NCI-H1694 (cell line): ENCODE measurements at places on chromosomes 6 and 20.

- DNase-seq: no peak
Measured at GRCh38 chr20:64212755-64213154, 42.8 kb upstream of the PCMTD2 start.

DNA sequence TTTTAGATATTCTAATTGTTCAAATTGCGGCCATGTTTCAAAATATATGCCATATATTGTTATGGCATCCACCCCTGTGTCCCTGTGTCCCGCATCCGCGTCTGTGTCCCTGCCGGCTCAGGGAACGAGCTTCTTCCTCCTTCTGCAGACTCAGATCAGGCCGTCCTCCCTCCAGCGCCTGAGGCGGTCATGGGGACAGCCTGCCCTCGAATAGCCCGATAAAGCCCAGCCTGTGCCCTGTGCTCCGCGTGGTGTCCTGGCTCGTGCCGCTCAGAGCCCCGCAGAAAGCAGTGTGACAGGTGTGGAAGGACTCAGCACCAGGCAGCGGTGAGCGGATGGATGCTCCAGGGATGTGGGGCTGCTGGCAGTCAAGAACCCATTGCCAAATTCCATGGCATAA lies 663.4 kb upstream of the DEFB115 start:
- no peak for DNase-seq

DNA sequence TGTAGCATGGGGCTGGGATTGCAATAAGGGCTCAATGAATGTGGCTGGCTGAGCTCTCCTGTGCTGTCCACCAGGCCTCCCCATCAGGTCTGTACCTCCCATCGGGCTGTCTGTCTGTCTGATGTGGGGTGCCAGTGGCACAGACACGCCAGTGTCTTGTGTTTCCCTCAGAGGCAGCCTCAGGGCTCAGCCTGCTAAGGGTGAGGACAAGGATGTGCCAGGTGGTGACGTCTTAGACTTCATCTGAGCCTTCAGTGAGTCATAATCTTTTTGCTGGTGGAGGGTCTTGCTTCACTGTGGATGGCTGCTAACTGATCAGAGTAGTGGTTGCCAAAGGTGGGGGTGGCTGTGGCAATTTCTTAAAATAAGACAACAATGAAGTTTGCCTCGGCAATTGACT lies 194.7 kb downstream of the NRN1 start:
- no peak for DNase-seq

- no peak for DNase-seq
Measured at GRCh38 chr20:40763646-40764295, 74.7 kb upstream of the MAFB start.

DNA sequence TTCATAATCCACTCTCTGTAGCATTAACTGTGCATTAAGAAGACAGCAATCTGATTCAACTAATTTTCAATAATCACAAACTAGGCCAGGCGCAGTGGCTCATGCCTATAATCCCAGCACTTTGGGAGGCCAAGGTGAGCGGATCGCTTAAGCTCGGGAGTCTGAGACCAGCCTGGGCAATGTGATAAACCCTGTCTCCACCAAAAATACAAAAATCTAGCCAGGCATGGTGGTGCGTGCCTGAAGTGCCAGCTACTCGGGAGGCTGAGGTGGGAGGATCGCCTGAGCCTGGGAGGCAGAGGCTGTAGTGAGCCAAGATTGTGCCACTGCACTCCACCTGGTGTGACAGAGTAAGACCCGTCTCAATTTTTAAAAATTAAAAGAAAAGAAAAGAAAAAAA lies 29.5 kb downstream of the SERPINB9 start:
- no peak for DNase-seq

DNA sequence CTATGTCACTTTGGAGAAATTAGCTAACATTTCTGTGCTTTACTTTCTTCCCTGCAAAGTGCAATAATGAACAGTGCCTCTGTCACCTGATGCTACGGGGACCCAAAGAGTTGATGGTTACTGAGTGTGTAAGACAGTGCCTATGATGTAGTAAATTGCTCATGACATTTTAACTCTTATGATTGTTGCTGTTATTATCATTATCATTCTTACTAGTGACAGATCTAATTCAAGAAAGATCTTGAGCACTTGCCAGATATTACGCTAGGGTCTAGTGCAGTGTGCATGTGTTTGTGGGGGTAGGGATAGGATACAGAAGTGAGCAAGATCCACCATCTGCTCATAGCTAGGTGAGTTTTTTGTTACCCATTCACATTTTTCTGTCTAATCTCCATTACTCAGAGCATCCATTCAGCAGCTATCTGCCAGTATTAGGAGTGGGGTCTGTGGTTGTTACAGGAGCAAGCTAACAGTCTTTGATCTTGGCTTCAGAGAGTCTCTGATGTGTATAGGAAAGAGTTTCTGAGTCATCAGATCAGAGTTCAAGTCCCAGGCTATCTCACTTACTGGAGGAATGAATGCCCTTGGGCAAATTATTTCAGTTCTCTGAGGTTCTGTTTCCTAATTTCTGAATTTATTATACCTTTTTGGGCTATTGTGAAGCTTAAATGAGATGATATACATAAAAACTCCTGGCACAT lies 33.1 kb upstream of the DAAM2 start:
- no peak for DNase-seq

GRCh38 chr6:45310118-45310788 lies 17.9 kb upstream of the RUNX2 start:
- DNase-seq: no peak

DNA sequence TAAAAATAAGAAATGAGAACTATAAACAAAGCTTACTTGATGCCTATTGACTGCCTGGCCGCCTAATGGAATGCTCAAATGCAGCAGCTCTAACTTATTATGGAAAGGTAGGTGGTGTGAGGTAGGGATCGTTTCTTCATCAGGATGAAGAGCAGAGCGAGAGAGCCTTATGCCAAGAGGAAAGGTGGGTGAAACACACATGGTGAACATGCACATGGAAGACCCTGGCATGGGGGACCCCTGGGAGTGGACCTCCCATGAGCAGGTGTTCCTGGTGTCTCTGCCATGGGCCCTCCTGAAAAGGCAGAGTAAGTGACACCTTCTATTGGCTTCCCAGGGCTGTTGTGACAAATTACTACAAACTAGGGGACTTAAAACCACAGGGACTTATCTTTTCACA lies 130.1 kb downstream of the CDH4 start:
- DNase-seq: no peak

GRCh38 chr6:110720066-110720465 lies 95.2 kb downstream of the CDK19 start:
- DNase-seq: no peak

GRCh38 chr6:150269857-150270223 lies 99.0 kb upstream of the IYD start:
- no peak for DNase-seq

- DNase-seq: no peak
Measured at GRCh38 chr6:94254689-94255088, 835.3 kb upstream of the EPHA7 start.

GRCh38 chr20:49701241-49701790 lies 12.4 kb downstream of the B4GALT5 start:
- peak; percentile 63 for DNase-seq

DNA sequence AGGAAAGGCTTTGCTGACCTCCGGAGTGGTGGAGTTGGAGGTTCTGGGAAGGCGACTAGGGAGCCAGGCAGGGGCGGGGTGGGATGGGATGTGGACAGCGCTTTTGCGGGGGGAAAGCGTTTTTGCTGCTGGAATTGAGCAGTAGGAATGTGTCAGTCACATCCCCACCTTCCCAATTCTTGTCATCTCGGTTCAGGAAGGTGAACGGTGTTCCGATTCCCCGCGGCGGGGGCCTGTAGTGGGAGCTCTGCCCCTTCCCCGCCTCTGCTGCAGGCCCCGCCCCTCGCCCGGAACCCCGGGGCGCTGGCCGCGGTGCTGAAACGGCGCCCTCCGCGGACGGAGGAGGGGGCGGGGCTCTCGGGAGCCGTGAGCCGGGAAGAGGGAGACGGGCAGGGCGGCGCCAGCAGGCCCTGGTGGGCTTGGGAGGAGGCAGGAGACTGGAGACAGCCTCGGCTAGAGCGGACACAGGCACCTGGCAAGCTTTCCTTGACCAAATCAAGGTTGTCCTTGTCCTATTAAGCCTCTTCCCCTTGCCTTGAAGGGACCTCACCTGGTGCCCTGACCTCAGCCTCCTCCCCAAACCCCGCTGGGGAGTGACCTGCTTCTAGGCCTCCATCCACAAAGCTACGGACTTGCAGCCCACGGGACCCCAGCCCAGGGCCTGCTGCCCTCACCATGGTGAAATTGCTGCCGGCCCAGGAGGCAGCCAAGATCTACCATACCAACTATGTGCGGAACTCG lies at the start of gene LHFPL5:
Gene LHFPL5, plus strand, starts transcription at position 357 of the 741 bp plus-strand sequence. Its CDS starts 319 bp downstream, at position 676.
- peak; percentile 17 for DNase-seq

DNA sequence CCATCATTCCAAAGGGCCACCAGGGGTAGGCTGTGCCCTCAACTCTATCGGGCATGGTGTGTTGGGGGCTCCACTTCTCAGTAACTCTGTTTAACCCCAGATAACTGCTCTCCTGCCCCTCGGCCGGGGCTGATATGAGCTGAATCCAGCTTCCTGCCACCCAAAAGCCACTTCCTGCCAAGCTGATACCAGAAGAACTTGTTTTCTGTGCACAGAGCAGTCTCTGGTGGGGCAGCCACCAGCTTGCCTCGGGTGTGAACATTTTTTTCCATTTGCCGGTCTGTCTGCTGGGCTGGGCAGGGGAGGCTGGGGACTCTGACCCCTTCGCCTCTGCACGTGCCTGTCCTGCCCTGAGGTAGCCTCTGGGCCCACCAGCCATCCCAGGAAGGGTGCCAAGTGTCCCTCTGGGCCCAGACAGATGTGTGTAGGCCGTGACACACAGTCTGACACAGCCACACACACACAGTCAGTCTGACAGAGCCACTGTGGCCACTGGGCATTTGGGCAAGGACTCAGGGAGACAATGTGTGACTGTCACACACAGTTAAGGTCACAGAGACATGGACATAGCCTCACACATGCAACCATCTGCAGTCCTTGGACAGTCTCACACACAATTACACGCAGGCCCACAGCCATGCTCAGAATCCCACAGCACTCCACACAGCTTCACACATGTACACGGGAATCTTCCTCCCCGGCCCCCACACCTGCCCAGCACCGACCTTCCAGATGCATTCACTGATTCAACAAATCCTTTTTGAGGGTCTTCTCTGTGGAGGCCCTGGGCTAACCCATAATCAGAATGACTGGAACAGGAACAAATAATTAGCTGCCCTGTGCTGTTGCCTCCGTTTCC lies 45.1 kb downstream of the NOL4L start:
- no peak for DNase-seq

DNA sequence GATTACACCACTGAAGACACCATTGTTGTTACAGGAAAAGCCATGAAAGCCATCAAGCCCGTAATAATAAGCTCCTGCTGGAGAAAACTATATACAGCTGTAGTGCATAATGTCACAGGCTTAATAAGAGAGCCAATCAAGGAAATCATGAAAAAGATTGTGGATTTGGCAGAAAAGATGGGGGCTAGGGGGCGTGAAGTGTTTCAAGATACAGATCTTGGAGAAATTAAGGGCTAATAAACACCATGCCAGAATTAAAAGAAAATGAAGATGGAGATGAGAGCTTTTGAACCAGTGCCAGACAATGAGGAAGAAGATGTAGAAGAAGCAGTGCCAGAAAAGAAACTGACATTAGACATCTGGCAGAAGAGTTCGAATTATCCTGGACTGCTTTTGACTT lies 43.2 kb upstream of the DTNBP1 start:
- DNase-seq: no peak
